ENCODE measurements at places on chromosomes 5 and 9. TPM values are rescaled to one million over a fixed set of nuclear protein-coding genes. Genes with fewer than 3 reads are reported as not detected.

The PDZD2 gene
- total RNA-seq: 18.0 TPM

The NEURL1B gene
- total RNA-seq: 65.8 TPM

The PCDHB5 gene
- 4.1 TPM for total RNA-seq

The MTREX gene
- total RNA-seq: 88.4 TPM

The DDX4 gene
- not detected for total RNA-seq

The DAB2IP gene
- 75.4 TPM for total RNA-seq

DNA sequence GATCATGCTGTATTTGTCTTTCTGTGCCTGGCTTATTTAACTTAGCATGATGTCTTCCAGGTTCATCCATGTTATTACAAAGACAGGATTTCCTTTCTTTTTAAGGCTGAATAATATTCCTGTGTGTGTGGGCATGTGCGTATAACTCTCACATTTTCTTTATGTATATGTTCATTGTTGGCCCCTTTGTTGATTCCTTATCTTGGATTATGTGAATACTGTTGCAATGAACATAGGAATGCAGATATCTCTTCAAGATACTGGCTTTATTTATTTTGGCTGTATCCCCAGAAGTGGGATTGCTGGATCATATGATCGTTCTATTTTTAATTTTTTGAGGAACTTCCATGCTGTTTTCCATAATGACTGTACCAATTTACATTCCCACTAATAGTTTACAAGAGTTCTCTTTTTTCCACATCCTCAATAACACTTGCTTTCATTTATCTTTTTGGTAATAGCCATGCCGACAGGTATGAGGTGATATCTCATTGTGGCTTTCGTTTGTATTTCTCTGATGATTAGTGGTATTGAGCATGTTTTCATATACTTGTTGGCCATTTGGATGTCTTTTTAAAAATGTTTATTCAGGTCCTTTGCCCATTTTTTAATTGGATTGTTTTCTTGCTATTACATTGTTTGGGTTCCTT lies 38.0 kb downstream of the CREBRF start:
- H3K4me1 ChIP-seq: no peaks in the 10 kb centered on the region
- no peaks in the 10 kb centered on the region for H3K27me3 ChIP-seq
- H3K36me3 ChIP-seq: no peaks in the 10 kb centered on the region
- H3K27ac ChIP-seq: no peak overlapping the region
- no peak for DNase-seq

- H3K36me3 ChIP-seq: no peaks in the 10 kb centered on the region
- no peaks in the 10 kb centered on the region for H3K27me3 ChIP-seq
- no peak overlapping the region for H3K4me3 ChIP-seq
- DNase-seq: no peak
- no peak overlapping the region for H3K27ac ChIP-seq
- H3K4me1 ChIP-seq: peaks cover 2% of the 10 kb centered on the region
Measured at GRCh38 chr5:54234304-54234933, 76.0 kb downstream of the ARL15 start.

The PAEP gene
- not detected for total RNA-seq

The LRRC19 gene
- not detected for total RNA-seq

DNA sequence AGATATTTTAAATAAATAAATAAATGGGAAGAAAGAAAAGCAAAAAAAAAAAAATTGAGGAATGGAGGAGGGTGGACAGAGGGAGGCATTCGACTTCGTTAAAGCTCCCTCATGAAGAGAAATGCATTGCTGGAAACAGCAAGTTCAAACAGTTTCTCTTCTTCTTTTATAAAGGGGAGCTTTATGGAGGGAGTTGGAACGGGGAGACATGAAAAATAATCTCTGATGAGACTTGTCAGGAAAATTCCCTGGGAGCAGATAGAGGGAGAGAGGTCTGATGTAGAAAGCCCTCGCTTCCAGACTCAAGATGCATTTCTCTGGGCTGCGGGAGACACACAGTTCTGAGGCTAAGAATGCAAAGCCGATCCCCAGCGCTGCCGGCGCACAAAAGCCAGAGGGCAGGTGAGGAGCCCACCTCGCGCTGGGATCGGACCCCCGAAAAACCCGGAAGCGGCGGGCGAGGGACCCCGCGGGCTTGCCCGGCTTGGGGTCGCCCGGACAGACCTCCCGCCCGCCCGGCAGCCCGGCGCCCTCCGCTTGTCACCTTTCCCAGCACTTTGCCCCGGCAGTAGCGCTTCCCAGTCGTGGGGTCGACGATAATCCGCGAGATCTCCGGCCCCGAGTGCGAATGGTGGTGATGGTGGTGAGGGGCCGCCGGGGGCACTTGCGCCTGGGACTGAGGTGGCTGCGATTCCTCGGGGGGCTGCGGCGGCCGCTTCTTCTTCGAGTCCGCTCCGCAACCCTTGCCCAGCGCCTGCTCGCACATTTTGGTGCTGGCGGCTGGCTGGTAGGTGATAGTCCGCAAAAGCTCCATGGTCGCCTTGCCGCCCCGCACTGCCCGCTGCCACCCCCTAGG lies 512 bp downstream of the PLK2 start:
- peak overlapping the region; percentile 54 for H3K4me3 ChIP-seq
- H3K36me3 ChIP-seq: peaks cover 3% of the 10 kb centered on the region
- peaks cover 2% of the 10 kb centered on the region for H3K4me1 ChIP-seq
- H3K27ac ChIP-seq: no peak overlapping the region
- no peaks in the 10 kb centered on the region for H3K27me3 ChIP-seq

GRCh38 chr9:130642926-130643325 lies 21.5 kb upstream of the PRDM12 start:
- H3K36me3 ChIP-seq: no peaks in the 10 kb centered on the region
- H3K4me3 ChIP-seq: no peak overlapping the region
- peak; percentile 59 for DNase-seq
- no peaks in the 10 kb centered on the region for H3K4me1 ChIP-seq
- H3K27me3 ChIP-seq: no peaks in the 10 kb centered on the region
- no peak overlapping the region for H3K27ac ChIP-seq

GRCh38 chr9:95140821-95141220 lies 176.7 kb downstream of the FANCC start:
- no peaks in the 10 kb centered on the region for H3K27me3 ChIP-seq
- H3K36me3 ChIP-seq: no peaks in the 10 kb centered on the region
- H3K4me1 ChIP-seq: no peaks in the 10 kb centered on the region
- H3K4me3 ChIP-seq: no peak overlapping the region
- H3K27ac ChIP-seq: no peak overlapping the region

DNA sequence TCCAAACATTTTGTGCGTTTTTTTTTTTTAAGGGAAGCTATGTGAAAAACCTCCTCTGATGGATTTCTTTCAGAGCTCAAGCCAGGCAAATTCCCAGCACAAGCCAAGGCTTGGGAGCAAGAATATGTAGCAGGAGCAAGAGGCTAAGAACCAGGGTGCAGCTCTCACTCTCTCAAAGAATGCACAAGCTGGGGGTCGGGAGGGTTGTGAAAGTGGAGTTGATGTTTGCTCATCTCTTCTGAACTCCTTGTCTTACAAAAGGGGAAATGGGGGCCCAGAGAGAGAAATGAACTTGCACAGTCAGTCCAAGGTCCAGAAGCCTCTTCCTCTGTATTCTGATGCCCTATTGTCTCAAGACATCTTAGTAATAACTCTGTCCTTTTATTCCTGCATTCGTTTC lies 7.7 kb upstream of the TRAF1 start:
- peaks cover 10% of the 10 kb centered on the region for H3K4me1 ChIP-seq
- H3K36me3 ChIP-seq: no peaks in the 10 kb centered on the region
- DNase-seq: no peak

The C5orf22 gene
- 18.6 TPM for total RNA-seq

DNA sequence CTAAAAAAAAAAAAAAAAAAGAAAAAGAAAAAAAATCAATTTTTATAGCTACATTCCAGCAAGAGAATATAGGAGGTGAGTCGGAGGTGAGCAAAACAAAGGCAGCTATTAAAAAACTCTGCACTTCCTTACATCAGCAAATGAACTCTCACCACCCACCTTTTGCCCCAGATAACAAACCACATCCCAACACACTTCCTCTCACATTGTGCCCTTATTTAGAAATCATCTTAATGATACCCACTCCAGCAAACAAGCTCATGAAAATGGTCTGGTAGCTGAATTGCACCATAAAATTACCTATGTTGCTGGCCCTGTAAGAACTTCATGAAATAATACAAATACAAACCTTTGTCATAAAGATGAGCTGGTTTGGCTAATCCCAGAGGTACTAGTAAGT lies 82.9 kb downstream of the CEMIP2 start:
- H3K4me1 ChIP-seq: peaks cover 3% of the 10 kb centered on the region
- no peaks in the 10 kb centered on the region for H3K36me3 ChIP-seq
- no peak overlapping the region for H3K27ac ChIP-seq
- H3K4me3 ChIP-seq: no peak overlapping the region
- no peaks in the 10 kb centered on the region for H3K27me3 ChIP-seq

- no peaks in the 10 kb centered on the region for H3K4me1 ChIP-seq
- DNase-seq: peak; percentile 39
- no peaks in the 10 kb centered on the region for H3K36me3 ChIP-seq
- no peaks in the 10 kb centered on the region for H3K27me3 ChIP-seq
- H3K4me3 ChIP-seq: no peak overlapping the region
Measured at GRCh38 chr9:137429546-137429890, 6.3 kb downstream of the NOXA1 start.

- peak; percentile 62 for DNase-seq
- no peaks in the 10 kb centered on the region for H3K27me3 ChIP-seq
- H3K27ac ChIP-seq: no peak overlapping the region
- H3K36me3 ChIP-seq: no peaks in the 10 kb centered on the region
- no peak overlapping the region for H3K4me3 ChIP-seq
Measured at GRCh38 chr9:137311986-137312851, 10.1 kb upstream of the NRARP start.

DNA sequence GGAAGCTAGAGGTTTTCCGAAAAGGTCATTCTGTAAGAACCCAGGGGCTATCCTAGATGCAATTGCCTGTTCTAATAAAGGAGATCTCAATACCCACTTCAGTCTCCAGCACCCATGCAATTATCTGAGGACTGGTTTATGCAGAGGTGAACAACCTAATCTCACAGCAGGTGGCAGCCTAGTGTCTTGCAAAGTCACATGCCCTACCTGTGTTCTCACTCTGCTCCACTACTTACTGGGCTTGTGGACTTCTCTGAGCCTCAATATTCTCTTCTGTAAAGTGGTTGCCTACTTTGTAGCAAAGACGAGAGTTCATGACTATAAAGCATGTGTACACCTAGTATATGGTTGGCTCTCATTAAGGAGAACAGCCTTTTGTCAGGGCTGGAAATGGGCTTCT lies 21.0 kb upstream of the ALDH1B1 start:
- no peak overlapping the region for H3K4me3 ChIP-seq
- H3K4me1 ChIP-seq: no peaks in the 10 kb centered on the region
- no peak overlapping the region for H3K27ac ChIP-seq
- H3K27me3 ChIP-seq: no peaks in the 10 kb centered on the region

GRCh38 chr9:132451276-132451675 lies 41.3 kb downstream of the CFAP77 start:
- H3K36me3 ChIP-seq: no peaks in the 10 kb centered on the region
- H3K4me3 ChIP-seq: no peak overlapping the region
- DNase-seq: no peak
- no peaks in the 10 kb centered on the region for H3K4me1 ChIP-seq
- H3K27me3 ChIP-seq: no peaks in the 10 kb centered on the region

The DMRT3 gene
- 1.2 TPM for total RNA-seq

The SOWAHA gene
- not detected for total RNA-seq

The CLK4 gene
- 26.3 TPM for total RNA-seq

DNA sequence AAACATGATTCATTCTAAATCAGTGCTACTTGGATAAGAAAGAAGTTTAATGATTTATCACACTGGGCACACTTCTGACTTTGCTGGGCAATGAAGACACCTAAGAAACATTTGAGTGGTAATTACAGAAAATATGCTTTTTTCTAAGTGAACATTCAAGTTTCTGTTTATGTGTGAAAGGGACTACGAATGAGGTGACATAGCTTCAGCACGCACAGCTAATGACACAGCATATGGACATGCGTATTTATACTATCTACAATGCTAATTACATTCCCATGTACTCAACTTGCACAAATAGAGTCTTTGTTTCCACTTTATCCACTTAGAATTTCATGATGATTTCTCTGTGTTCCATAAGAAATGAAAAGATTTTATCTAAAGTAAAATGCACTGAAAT lies 40.6 kb downstream of the FREM1 start:
- H3K27me3 ChIP-seq: no peaks in the 10 kb centered on the region
- H3K36me3 ChIP-seq: no peaks in the 10 kb centered on the region
- H3K27ac ChIP-seq: no peak overlapping the region
- DNase-seq: no peak
- H3K4me3 ChIP-seq: no peak overlapping the region

GRCh38 chr5:95861221-95861863 lies 38.8 kb upstream of the GLRX start:
- H3K27ac ChIP-seq: peak overlapping the region; percentile 81
- H3K36me3 ChIP-seq: no peaks in the 10 kb centered on the region
- no peaks in the 10 kb centered on the region for H3K27me3 ChIP-seq
- DNase-seq: no peak
- H3K4me3 ChIP-seq: no peak overlapping the region

- H3K27me3 ChIP-seq: no peaks in the 10 kb centered on the region
- no peak for DNase-seq
Measured at GRCh38 chr9:93173365-93174051, 10.4 kb upstream of the WNK2 start.

GRCh38 chr5:81633471-81633870 lies 117.4 kb downstream of the SSBP2 start:
- no peaks in the 10 kb centered on the region for H3K27me3 ChIP-seq
- H3K4me3 ChIP-seq: no peak overlapping the region
- no peaks in the 10 kb centered on the region for H3K36me3 ChIP-seq
- H3K27ac ChIP-seq: no peak overlapping the region
- DNase-seq: no peak
- no peaks in the 10 kb centered on the region for H3K4me1 ChIP-seq

DNA sequence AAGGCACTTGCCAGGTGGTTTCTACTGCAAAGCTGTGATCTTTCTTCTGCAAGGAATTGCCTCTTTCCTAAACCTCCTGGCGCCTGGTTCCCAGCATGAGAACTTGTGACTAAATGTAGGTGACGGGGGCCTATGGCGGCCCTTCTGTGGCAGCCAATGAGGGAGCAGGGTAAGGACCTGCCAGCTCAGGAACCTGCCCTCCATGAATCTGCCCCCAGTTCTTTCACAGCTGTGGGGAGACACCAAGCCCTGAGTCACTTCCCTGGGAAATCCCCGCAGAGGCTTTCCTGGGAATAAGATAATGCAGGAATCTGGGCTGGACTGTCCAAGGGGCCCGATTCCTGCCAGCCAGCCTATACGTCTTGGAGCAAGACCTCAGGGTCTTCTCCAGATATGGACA lies 56.7 kb upstream of the CTNNA1 start:
- H3K27me3 ChIP-seq: no peaks in the 10 kb centered on the region
- no peaks in the 10 kb centered on the region for H3K36me3 ChIP-seq
- H3K4me3 ChIP-seq: no peak overlapping the region
- H3K4me1 ChIP-seq: no peaks in the 10 kb centered on the region
- no peak overlapping the region for H3K27ac ChIP-seq

The GPX3 gene
- total RNA-seq: 1,257 TPM

The PCDHGB4 gene
- 7.3 TPM for total RNA-seq

- no peak for DNase-seq
- no peak overlapping the region for H3K27ac ChIP-seq
Measured at GRCh38 chr5:31886206-31886605, 247.3 kb downstream of the PDZD2 start.

The NPR2 gene
- total RNA-seq: 39.7 TPM

The LHFPL2 gene
- total RNA-seq: 43.1 TPM

GRCh38 chr5:93577854-93578812 lies 2.9 kb downstream of the NR2F1-AS1 start:
- H3K27me3 ChIP-seq: no peaks in the 10 kb centered on the region
- no peaks in the 10 kb centered on the region for H3K36me3 ChIP-seq
- H3K4me3 ChIP-seq: no peak overlapping the region

The CFAP90 gene
- total RNA-seq: 0.39 TPM

Data from aorta (tissue), 5 donors.